ENCODE measurements at places on chromosomes 16 and 17.

DNA sequence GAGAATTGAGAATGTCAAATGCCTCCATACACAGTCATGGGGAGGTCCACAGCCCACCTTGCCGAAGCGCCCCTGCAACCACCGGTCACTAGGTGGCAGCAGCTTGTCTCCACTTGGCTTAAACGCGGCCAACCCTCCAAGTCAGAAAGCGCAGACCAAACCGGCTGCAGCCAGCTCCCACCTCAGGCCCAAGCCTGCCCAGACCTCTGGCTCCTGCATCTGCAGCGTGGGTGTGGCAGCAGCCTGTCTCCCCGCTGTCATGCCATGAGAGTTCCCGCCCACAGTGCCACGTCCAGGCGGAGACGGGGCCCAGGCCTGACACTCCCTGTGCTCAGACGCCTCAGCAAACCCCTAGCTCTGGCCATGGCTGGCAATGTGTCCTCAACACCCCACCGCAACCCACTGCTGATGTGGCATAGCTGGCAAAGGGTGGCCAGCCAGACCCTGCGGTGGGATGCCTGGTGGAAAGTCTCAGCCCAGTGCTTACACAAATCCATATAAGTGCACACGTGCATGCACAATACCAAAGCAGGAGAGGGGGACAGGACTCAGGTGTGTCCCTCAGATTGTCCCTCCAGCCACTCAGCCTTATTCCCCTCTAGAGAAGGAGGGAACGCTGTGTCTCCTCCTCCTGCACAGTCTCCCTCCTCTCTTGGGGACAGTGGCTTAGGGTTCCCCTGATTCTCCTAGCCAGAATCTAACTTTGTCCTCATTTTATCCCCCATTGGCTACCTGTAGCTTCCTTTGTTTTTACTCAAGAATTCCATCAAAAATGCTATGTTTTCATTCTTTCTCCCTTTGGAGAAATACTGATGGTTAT is 10.9 kb downstream of the COPZ2 start:
- DNase-seq = peak; percentile 86

DNA sequence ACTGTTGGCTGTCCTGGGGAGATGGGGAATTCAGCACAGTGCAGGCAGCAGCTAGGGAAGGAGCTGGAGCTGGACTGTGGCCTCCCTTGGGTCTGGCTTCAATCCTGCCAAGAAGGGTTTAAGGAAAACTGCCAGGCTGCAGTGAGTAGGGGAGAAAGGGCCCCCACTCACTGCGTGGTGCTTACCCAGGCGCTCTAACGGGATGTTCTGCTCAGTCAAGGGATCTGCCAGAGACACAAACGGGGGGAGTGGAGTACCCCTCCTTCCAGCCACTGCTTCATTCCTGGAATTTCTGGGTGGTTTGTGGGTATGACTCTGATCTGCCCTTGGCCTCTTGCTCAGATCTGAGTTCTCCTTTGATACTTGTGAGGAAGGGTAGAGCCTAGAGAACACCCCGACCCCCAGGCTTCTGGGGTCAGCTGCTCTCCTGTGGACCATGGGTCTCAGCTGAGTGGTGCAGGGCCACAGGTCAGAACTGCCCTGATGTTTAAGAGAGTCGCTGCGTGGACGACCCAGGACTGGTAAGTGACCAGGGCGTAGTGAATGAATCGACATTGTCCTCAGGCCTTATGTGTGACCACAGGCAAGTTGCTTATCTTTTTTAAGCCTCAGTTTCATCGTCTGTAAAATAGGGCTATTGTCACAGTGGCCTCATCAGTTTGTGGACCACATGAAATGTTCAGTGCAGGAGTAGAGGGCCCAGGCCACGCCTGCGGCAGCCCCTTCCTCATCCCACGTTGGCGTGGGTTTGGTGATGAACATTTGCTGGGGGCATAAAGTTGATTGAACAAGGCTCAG is 9.6 kb downstream of the CRISPLD2 start:
- no peak for DNase-seq

GRCh38 chr17:10668775-10669174 is 11.7 kb upstream of the MYH3 start:
- no peak for DNase-seq

- DNase-seq = peak; percentile 81
Measured at GRCh38 chr17:38349097-38349730, 2.4 kb upstream of the SOCS7 start.

DNA sequence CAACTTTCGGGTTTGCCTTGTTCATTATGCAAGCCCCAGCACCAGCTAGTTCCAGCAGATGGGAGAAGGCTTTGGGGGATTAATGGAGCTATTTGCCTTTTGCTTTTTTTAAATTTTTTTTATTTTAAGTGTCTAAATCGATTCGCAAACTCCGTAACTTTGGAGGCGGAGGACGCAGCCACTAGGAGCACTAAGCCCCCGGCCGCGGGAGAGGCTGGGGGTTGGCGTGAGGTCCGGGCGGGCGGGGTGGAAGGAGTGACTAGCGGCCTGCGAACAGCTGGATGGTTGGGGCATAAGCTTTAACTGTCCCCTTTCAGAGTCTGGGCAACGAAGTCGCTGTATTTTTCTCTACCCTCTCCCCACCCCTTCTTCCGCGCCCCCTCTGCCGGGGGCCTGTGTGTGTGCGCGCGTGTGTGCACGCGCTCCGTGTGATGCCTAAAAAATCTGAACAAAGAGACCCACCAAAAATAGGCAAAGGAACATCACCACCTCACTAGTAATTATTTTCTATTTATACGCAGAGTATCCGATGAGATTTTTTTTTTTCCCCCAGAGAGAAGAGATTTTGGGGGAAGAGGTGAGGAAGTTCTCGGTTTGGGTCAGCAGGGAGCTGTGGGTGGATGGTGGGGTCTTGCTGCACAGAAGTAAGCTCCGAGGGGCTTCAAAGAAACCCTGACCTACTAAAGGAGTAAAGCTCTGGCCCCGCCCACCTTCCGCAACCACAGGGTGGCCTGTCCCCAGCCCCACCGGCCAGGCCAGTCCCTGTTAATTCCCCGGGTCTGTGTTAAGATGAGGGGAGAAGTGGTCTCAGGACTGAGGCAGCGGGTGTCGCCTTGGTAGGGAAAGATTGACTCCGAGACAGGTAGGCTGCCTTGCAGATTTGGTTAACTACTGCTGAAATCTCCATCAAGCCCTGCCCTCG is 2.3 kb downstream of the SHISA9 start:
- DNase-seq = no peak

- no peak for DNase-seq
Measured at GRCh38 chr17:47120521-47121095, 68.5 kb downstream of the CDC27 start.

DNA sequence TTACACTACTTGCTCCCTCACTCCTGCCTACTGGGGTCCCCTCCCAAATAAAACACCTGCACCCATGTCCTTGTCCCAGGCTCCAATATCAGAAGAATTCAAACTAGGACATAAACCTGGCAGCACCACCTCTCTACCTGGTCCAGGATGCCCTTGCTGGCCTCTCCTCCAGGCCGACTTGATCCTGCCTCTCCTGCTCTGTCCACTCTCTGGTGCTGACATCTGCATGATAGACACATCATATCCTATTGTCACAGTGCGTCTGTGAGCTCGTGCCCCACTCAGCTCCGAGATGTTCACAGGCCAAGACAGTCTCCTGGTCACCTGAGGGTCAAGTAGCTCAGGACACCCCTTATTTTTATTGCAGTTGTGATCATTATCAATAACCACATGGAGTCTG is 31.5 kb upstream of the GRIN2A start:
- DNase-seq = no peak

GRCh38 chr17:56896217-56896967 is 17.5 kb downstream of the TRIM25 start:
- no peak for DNase-seq

- no peak for DNase-seq
Measured at GRCh38 chr16:54912720-54913119, 17.9 kb upstream of the IRX5 start.

DNA sequence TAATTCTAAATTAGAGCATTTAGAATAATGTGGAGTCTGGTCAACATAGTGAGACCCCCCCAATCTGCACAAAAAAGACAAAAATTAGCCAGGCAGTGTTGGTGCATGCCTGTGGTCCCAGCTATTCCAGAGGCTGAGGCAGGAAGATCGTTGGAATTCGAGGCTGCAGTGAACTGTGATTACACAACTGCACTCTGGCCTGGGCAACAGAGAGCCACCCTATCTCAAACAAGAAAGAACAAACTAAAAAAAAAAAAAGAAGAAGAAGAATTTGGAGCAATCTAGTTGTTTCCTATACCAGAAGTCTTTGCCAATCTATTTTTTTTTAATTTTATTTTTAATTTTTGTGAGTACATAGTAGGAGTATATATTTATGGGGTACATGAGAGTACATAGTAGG is 6.0 kb downstream of the CETP start:
- no peak for DNase-seq

DNA sequence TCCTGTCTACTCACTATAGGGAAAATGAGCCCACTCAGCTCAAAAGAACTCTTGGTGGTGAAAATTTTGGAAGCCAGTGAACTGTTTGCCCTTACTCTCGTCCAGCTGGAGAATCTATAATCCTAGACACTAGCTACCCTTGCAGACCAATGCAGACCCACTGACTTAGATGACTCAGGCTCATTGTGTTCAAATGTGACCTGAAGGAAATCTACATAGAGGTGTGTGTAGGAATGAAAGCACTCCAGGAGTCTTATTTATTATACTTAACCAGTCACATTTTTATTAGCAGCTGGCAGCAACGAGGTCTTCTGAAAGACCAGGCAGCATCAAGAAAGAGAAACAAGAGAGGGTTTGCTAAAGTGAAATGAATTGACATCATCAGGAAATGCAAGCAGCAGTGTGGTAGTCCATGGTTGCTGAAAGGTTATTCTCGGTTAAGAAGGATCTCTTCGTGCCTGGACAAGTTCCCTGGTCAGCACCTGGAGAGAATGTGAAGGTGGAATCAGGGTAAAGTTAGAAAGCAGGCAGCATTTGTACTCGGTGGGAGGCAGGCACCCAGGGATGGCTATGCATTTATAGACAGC is 1.4 kb downstream of the KRTAP29-1 start:
- DNase-seq = no peak

DNA sequence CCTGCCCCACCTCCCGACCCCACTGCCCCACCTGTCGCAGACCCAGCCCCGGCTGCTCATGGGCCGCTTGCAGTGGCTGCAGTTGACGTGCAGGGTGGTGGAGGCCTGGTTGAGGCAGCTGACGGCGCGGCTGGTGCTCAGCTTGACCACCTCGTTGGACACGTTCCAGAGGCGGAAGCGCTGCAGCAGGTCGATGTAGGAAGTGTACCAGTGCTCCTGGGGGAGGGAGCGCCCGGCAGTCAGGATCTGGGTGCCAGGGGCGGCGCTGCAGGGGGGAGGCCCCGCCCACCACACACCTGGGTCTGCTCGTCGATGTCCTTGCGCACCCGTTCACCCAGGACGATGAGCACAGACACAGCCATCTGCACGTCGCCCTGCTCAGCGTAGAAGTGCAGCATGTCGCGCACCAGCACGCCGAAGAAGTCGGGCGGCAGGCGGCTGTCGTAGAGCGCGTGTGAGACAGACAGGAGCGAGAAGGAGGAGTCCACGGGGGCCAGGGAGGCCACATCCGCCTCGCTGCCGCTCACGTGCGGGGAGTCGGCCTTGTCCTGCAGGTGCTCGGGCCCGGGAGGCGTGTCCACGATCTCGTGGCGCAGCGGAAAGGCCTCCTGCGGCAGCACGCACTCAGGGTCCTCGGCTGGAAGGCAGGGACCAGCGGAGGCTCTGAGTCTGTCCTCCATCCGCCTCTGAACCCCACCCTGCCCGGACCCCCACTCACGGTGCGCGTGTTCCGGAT is 995 bp upstream of the JMJD8 start:
- no peak for DNase-seq

- peak; percentile 85 for DNase-seq
Measured at GRCh38 chr17:41801374-41802271, 10.1 kb downstream of the P3H4 start.

GRCh38 chr16:10325783-10326543 is 59.9 kb upstream of the ATF7IP2 start:
- no peak for DNase-seq

DNA sequence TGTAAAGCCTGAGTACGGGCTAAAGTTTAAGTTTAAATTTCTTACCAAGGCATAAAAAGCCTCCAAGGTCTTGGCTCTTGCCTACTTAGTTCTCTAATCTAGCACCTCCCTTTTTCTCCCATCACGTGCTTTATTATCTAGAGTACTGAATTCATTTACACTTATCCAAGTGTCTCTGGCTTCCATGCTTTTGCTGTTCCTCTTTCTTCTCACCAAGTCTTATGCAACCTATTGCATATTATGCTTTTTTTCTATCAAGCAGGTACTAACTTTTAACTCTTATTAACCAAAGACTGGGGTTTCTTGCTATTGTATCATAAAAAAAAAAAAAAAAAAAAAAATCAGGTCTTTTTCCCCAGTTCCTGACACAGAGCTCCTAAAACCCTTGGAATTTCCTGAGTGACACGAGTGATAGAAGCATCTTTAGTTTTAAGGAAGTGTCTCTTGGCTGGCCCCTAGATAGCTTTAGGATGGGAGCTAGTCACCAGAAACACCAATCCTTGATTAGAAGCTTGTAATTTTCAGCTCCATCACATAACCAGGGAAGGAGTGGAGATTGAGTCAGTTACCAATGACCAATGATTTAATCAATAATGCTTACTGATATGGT is 44.9 kb downstream of the SSH2 start:
- no peak for DNase-seq

- DNase-seq = peak; percentile 82
Measured at GRCh38 chr17:77400445-77400870, 259.7 kb downstream of the SEC14L1 start.

- no peak for DNase-seq
Measured at GRCh38 chr16:85005285-85006069, 5.9 kb downstream of the ZDHHC7 start.

DNA sequence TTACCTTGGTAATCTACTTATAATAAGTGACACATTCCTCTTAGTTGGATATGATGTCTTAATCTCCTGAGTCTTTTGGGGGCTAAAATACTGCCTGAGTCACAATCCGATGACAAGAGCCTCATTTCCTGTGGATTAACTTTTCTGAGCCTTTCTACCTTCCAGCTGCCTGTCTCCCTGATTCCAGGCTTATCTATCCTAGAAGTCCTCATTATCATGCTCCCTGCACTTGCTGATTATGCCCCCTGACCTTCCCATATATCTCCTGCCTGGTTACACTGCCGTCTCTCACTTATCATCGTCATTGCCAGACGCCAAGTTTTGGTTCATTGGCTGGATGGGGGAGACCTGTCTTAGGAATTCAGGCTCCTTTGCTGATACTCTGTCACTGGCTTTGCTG is 727.4 kb upstream of the CA10 start:
- DNase-seq = no peak

All from GM20000 (cell line).